ENCODE measurements at places on chromosomes 1 and 21. TPM values are rescaled to one million over a fixed set of nuclear protein-coding genes. Genes with fewer than 3 reads are reported as not detected.

Gene USP48
- total RNA-seq = 29.3 TPM

Gene IL19
- not detected for total RNA-seq

Gene TNFRSF18
- 2.7 TPM for total RNA-seq

Gene KANK4
- total RNA-seq = 6.6 TPM

- no peak for DNase-seq
- no peak overlapping the region for H3K4me3 ChIP-seq
- H3K27me3 ChIP-seq = peaks cover 4% of the 10 kb centered on the region
- H3K27ac ChIP-seq = no peak overlapping the region
- peaks cover 5% of the 10 kb centered on the region for H3K4me1 ChIP-seq
Observed at GRCh38 chr21:32921632-32922230, 104.0 kb upstream of the OLIG2 start.

- H3K4me3 ChIP-seq = no peak overlapping the region
- no peak overlapping the region for H3K27ac ChIP-seq
- no peak for DNase-seq
- no peaks in the 10 kb centered on the region for H3K4me1 ChIP-seq
- H3K36me3 ChIP-seq = peaks cover 3% of the 10 kb centered on the region
- H3K27me3 ChIP-seq = no peaks in the 10 kb centered on the region
Observed at GRCh38 chr1:46219551-46220520, 16.7 kb downstream of the LURAP1 start.

DNA sequence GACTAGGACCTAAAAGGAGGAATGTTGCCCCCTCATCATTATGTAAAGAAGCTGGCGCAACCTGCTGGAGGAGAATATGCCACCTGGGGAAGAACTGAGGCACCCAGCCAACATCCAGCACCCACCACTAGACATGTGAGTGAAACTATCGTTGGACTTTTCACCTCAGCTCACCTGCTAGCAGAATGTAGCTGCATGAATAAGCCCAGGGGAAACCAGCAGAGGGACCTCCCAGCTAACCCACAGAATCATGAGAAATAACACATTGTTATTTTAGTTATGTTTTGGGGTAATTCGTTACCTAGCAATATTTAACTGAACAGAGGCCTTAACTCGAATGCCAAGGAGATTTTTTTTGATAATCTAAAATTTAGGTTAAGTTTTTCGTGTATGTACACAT, 542.5 kb upstream of the DAB1 start:
- no peaks in the 10 kb centered on the region for H3K27me3 ChIP-seq
- no peak for DNase-seq
- H3K36me3 ChIP-seq = no peaks in the 10 kb centered on the region

DNA sequence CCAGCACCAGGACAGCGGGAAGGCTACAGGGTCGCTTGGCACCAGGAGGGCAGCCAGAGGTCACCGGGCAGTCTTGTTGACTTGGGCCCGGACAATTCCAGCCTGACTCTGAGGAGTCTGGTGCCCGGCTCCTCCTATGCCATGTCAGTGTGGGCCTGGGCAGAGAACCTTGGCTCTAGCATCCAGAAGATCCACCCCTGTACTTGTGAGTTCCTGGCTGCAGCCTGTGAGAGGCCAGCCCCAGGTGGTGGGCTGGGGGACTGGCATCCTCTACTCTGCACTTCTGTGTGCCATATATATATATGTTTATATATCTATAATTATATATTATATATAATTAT, 11.6 kb upstream of the PTPN7 start:
- H3K4me3 ChIP-seq = no peak overlapping the region
- no peak for DNase-seq
- peaks cover 15% of the 10 kb centered on the region for H3K4me1 ChIP-seq
- no peak overlapping the region for H3K27ac ChIP-seq
- H3K27me3 ChIP-seq = no peaks in the 10 kb centered on the region
- H3K36me3 ChIP-seq = no peaks in the 10 kb centered on the region

GRCh38 chr1:201002510-201002909, 21.0 kb downstream of the KIF21B start:
- H3K27ac ChIP-seq = no peak overlapping the region
- DNase-seq = no peak
- H3K36me3 ChIP-seq = no peaks in the 10 kb centered on the region
- H3K4me3 ChIP-seq = no peak overlapping the region
- no peaks in the 10 kb centered on the region for H3K27me3 ChIP-seq
- no peaks in the 10 kb centered on the region for H3K4me1 ChIP-seq

DNA sequence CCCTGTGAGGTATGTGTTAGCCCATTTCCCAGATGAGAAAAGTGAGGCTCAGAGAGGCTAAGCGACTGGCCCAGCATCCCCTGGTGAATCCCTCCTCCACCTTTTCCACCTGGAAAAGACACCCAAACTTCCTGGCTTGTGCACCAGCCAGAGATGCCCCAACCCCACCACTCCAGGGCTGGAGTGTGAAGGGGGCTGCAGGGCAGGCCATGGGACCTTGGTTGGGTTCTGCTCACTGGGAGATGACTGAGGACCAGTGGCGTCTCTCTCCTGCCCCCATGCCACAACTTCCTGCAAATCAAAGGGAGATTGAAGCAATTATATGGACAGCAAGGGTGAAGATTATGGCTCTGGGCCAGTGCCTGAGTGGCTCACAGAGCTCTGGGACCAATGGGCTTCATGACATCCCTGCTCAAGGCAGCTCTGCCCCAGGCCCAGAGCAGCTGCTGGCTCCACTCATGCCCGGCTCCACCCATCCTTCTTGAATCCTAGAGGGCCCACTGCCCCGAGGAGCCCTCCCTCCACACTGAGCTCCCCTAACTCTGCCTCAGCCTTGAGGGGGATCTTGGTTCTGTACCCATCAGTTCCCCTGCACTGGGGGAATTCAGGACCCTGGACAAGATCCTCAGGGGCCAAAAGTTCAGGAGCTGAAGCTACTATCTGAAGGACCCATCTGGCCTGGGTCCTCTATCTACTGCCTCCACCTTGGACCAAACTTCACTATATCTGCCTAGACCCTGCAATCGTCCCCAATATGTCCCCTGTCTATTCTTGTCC, 416.9 kb downstream of the PTPRU start:
- no peak overlapping the region for H3K27ac ChIP-seq
- no peak for DNase-seq
- no peak overlapping the region for H3K4me3 ChIP-seq
- no peaks in the 10 kb centered on the region for H3K4me1 ChIP-seq

DNA sequence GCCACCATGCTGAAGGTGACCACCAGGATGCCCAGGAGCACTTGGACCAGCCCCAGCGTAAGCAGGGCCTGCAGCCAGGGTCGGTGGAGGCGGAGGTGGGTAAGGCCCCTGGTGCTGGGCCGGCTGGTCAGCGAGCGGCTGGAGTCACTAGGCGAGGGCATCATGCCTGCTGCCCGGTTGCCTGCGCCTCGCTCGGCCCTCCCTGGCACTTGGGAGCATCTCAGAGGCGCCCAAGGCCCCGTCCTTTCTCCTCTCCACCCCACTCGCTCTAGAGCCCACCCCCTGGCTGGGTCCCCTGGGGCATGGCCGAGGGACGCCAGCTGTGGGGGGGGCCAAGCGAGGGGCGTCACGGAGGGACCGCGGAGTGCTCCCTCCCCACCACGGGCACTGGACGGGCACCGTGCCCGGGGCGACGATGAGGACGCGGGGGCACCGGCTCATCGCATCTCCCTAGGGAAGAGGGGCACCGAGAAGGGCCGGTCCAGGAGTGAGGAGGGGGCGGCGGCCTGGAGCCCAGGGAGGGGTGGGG, 505 bp downstream of the ENTREP3 start:
- H3K36me3 ChIP-seq = peaks cover 36% of the 10 kb centered on the region
- peaks cover 48% of the 10 kb centered on the region for H3K4me1 ChIP-seq
- H3K27ac ChIP-seq = peak overlapping the region; percentile 100
- H3K27me3 ChIP-seq = no peaks in the 10 kb centered on the region
- H3K4me3 ChIP-seq = peak overlapping the region; percentile 94

GRCh38 chr1:93317207-93317606, 28.5 kb upstream of the DR1 start:
- peak; percentile 79 for DNase-seq
- no peaks in the 10 kb centered on the region for H3K36me3 ChIP-seq
- H3K27ac ChIP-seq = no peak overlapping the region
- no peaks in the 10 kb centered on the region for H3K27me3 ChIP-seq

All from muscle of leg (tissue), 16 donors.